ENCODE measurements at places on chromosomes 1 and 21.

GRCh38 chr1:207145401-207146058 lies 41.5 kb downstream of the C4BPA start:
- no peak for DNase-seq

GRCh38 chr1:178405137-178405536 lies 91.6 kb downstream of the CLEC20A start:
- no peak for DNase-seq

- no peak for DNase-seq
Observed at GRCh38 chr21:36813052-36813451, 114.1 kb downstream of the SIM2 start.

- no peak for DNase-seq
Observed at GRCh38 chr1:42966688-42967612, 8.3 kb upstream of the SLC2A1 start.

DNA sequence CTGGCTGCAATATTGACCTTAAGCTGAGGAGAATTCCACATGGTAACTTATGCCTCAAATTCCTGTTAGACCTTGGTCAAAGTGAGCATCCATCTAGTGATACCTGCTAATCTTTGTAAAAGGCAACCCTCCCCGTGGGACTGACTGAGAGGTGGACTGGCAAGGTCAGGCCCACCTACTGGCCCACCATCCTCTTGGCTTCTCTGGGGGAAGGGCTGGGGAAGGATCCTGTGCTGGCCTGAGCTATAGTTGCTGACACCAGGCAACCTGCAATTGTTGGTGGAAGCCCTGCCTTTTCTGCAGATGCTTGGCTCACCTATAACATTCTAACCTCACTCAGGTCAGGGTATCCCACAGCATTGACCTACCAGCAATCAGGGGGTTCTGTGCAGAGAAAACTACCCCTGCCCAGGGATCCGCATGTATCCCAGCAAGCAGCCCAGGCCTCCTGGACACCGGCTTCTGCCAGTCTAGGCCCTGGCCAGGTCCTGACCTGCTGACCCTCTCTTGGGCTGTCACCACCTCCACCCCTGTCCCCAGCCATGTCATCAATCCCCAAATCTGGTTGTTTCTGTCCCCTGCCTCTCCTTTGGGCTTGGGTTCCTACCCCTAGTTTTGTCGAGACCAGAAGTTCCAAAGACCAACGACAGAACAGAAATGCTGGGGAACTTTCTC lies 108.1 kb upstream of the EDN2 start:
- no peak for DNase-seq

DNA sequence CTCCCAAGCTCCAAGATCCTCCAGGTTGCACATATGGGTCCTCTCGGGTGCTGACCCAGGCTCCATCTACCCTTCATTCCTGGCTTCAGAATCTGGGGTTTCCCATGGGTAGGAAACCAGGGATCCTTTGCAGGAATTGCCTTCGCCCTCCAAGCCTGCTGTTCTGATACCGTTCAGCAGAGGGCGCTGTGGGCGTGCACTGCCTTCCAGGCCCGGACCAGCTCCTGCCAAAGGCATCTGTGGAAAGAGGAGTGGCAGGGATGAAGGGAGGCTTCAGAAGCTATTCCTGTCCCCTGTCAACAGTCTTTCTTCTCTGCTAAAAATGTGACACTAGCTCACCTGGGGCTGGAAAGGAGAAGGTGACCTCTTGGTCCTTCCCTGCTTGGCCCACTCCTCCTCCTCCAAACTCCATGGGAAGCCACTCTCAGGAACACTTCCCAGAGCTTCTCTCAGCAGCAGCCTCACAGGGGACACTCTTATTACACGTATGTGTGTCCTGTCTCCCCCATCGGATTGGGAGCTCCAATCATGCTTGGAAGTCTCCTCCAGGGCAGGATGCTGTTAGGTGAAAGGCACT lies 71.2 kb downstream of the VWA5B1 start:
- DNase-seq, result peak; percentile 53

DNA sequence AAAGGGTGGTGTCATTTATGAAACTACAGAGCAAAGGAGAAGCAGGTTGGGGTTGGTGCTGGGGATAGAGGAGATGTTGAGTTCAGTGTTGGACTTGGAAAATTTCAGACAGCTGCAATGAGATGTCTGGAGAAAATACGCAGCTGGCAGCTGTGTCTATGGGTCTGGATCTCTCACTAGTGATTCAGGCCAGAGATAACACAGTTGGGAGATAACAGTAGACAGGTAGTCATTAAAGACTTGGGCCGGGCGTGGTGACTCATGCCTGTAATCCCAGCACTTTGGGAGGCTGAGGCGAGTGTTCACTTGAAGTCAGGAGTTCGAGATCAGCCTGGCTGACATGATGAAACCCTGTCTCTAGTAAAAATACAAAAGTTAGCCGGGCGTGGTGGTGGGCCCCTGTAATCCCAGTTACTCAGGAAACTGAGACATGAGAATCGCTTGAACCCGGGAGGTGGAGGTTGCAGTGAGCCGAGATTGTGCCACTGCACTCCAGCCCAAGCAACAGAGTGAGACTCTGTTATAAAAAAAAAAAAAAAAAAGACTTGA lies 2.5 kb upstream of the TFAP2E start:
- DNase-seq, result no peak

DNA sequence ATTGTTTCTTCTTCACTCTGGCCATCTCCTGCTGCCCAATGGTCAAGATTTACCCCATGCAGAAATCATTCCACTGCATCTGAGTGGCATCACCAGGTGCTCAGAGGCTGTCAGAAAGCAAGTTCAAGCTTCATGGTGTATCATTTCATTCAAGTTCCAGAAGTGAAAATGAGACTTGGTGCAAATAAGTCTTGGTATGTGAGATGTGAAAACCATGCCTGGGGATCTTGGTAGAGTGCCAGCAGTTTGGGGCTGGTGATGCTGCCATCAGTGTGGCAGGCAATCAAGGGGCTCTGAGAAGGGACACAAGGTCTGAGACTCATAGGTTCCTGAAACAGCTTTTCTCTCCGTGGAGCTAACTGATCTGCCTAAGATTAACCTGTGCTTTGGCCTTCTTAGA lies 52.0 kb downstream of the CD2 start:
- DNase-seq, result no peak

DNA sequence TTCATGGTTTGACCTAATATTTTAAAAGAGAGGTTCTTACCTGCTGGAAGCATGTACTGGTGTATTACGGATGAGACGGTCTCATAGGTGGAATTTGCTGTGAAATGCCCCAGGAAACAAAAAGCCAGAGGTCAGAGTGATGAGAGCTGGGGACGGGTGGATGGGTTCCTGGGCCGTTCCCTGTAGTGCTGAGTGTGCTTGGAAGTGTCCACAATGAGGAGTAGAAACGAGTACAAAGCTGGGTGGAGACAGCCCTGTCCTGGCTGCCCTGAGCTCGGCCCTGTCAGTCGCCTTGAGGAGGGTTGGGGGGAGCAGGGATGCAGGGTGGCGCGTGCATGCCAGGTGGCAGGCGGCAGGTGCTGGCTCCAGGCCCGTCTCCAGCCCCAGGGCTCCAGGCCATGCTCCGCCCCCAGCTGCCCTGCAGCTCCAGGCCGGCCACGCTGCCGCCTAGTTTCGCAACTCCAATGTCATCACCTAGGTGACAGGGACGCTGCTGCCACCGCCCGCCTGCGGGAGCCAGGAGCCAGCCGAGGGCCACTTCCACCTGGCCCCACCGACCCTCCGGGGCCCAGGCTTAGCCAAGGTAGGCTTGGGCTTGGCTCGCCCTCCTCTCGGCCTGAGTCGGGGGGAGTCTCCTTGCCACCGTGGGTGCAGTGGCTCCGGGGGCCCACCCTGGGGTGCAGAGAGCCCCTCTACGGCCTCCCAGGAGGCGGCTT lies 16.4 kb downstream of the TP73 start:
- peak; percentile 38 for DNase-seq

DNA sequence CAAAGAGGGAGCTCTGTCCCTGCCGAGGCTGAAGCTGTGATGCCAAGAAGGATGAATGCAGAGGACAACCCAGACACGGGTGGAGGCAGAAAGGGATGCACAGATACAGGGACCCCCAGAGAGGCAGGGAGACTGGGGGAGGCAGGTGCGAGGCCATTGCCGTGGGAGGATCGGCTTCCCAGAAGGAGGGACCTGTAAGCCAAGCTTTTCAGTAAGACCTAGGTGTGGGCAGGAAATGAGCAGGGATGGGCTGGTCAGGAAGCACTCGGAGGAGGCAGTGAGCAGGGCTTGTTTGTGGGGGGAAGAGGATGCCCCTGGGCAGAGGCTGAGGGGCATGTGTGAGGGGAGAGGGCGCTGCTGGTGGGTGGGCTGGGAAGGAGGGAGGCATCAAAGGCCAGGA lies 67.7 kb upstream of the WNT4 start:
- DNase-seq, result no peak
